DMS153 (cell line): ENCODE measurements at places on chromosomes 5 and 9.

DNA sequence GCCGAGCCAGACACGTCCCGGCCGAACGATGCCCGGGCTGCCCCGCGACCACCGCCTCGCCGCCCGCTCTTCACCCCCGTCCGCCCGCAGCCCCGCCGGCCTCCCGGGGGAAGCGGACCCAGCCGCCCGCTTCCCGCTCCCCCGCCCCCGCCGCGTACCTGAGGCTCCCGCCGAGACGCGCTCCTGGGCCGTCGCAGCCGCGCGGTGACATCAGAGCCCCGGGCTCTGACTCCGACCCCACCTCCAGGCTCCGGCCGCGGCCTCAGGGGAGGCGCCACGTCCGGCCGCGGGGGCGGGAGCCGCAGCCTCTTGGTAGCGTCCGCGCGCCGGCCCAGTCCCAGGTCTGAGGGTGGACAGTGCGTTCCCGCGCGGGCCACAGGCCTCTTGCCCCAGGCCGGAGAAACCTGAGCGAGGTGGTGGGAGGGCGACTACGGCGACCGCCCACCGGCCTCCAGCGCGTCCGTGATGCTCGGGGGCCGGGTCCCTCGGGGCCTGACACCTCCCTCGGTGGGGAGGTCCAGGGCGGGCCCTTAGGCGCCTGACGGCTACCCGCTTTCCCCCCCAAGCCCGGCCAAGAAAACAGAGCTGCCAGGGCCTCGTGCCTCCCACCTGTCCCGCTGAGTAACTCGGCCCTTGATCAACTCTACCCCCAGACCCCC is at the start of gene SHROOM1:
SHROOM1 (minus strand) TSS at position 212 of the 659 bp plus-strand sequence. CDS start 4,507 bp downstream, outside the sequence.
- no peak for DNase-seq

GRCh38 chr5:30100929-30101328 is 1092.6 kb upstream of the CDH6 start:
- DNase-seq: peak; percentile 77

DNA sequence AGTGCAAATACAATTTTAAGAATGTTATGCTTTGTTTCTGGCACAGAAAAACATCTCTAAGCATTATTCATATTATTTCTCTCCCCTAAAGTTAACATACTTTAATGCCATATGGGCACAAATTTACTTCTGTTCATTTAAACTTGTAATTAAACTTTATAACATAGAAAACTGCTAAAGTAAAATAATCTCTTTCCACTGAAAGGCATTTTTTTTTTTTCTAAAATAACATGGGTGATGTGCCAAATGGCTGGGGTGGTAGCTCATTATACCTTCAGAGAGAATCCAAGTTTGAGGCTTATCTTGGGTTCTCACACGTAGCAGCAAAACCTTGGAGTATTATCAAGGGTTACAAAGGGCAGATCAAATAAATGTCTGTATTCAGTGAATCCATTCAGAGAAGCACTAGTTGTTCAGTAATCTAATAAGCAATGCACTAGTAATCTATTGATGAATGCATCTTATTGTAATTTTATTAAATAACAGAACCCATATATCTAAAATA is 257.6 kb upstream of the POU5F2 start:
- no peak for DNase-seq

DNA sequence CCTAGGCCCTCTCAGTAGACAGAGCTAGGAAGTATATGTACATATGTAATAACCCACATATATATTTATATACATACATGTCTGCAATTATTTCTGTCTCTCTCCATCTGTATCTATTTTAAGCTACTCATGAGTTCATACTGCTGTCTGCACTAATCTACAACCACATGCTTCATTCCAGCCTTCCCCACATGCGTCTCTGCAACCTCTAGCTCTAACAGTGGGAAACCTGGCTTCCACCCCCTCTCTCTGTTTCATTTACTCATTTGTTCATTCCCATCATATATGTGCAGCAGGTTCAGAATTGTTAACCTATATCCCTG is 23.3 kb downstream of the DCANP1 start:
- no peak for DNase-seq

- no peak for DNase-seq
Measured at GRCh38 chr9:71680189-71680980, 87.9 kb downstream of the CEMIP2 start.

DNA sequence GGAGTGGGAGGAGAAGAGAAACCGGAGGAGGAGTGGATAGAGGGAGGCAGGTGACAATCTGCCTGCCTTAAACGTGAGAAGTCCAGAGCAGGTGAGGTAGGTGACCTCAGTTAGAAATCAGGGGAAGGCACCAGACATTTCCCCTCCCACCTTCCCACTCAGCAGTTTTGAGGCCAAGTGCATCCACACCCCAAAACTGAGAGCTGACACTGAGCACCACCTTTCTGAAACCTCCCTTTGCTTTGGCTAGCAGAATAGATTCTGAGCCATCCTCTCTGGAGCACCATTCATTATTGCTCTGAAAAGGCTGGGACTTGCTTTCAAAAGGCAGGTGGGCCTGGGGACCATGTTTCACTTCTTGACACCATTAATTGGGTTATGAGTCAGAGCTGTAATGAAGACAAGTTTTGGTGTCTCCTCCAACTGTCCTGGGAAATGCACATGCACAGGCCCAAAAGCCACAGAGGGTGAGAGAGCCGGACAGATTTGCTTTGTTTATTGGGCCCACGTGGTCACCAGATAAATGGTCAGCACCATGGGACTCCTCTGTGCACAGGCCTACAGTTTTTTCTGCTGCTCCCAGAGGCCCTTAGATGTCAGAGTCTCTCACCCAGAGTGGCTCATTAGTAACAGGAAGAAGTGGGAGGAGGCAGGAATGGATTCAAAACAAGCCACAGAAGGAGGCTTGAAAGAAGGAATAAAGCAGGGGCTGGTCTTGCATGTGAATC is 314.7 kb downstream of the TLE1 start:
- DNase-seq: no peak

- DNase-seq: no peak
Measured at GRCh38 chr9:89455356-89455824, 42.5 kb downstream of the SEMA4D start.

DNA sequence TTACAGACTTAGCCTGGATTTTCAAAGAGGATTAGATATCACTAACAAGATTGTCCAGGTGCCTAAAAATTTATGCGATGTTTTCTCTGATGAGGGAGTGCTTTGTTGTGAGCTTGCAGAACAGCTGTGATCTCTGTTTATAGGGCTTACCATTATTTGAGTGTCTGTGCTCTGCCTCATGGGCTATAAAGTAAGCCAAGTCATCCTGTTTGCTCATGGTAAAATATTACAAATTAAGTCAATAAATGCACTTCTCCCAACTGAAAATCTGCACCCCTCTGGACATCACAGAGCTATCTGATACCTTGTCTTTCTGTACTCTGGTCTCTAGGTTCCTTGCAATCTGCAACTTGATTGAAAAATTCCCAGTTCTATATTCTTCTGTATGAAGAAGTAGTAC is 293.4 kb upstream of the ACTBL2 start:
- no peak for DNase-seq

DNA sequence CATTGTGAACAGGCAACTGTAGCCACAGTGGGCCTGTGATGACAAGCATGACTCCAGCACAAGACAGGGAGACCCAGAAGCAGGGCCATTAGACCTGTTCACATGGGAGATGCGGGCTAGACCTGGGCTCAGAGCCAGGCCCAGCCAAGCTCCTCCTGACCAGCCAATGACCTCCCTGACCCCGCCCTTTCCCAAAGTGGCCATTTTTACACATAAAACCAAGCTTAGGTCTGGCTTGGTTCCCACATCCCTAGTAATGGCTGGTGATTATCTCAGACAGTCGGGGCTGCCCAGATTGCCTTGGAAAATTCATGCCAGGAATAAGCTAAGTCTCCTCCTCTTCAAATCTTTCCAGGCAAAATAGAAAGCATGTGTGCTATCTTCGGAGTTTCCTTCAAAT is 94.1 kb downstream of the FRMD3 start:
- DNase-seq: no peak

GRCh38 chr5:115600766-115601165 is 1.5 kb downstream of the TICAM2 start:
- no peak for DNase-seq

GRCh38 chr9:109653470-109653869 is 126.5 kb upstream of the PALM2AKAP2 start:
- no peak for DNase-seq

- peak; percentile 88 for DNase-seq
Measured at GRCh38 chr9:92723299-92723625, 41.4 kb downstream of the BICD2 start.

- peak; percentile 57 for DNase-seq
Measured at GRCh38 chr5:95392593-95393182, 1.5 kb downstream of the FAM81B start.

DNA sequence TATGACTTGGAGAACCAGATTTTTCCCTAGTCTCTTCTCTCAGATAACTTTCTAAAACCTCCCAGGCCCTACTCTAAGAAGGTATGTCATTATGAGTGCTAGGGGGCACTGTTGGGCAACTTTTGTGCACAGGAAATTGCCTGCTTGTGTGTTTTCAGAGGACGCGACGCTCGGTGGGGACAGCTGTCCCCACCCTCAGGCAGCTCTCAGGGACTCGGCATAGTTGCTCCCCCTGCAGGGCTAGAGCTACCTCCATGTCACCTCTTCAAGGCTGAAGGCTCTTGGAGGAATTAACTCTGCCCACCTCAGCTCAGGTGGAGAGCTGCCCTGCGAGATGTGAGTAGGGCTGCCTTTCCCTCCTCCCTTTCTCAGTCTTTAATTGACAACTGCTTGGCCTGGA is 10.2 kb upstream of the TIFAB start:
- peak; percentile 11 for DNase-seq

- no peak for DNase-seq
Measured at GRCh38 chr5:81232464-81233079, 550 bp upstream of the CKMT2 start.

DNA sequence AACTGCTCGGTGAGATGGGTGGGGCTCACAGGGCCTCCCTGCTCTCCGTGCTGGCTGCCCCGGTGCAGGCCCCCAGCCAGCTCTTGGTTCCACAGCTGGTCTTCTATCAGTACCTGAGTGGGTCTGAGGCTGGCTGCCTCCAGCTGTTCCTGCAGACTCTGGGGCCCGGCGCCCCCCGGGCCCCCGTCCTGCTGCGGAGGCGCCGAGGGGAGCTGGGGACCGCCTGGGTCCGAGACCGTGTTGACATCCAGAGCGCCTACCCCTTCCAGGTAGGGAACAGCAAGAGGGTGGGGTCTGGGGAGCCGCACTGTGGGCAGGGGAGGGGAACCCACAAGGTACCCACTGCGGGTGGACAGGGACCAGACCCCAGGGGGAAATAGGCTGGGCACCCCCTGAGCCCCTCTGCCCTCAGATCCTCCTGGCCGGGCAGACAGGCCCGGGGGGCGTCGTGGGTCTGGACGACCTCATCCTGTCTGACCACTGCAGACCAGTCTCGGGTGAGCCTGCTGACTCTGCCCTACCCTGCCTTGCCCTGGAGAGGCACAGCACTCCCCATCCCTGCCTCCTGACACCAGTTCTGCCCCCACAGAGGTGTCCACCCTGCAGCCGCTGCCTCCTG is 2.8 kb downstream of the MAMDC4 start:
- DNase-seq: no peak

- no peak for DNase-seq
Measured at GRCh38 chr9:34145165-34145564, 18.7 kb upstream of the DCAF12 start.

DNA sequence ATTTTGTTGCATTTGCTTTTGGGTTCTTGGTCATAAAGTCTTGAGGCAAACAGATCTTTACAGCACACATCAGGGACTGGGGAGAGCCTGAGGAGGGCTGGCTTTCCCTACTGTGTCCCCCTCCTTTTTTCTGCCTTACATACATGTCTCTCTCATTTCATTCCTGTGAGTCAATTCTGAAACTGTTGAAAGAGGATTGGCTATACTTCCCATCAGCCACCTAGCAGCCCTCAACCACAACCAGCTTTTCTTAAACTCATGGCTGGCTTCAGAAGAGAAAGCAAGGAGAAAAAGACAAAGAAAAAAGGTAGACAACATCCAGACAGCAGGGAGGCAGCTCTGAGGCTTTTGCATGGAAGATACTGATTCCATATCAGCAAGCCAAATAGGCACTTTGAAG is 374.8 kb upstream of the KIF2A start:
- no peak for DNase-seq
